Stimulated activated CD8-positive, alpha-beta memory T cell treated with anti-CD3 and anti-CD28 coated beads, Interleukin-2, amount 100 ng/mL, for 1 hour (primary cell): ENCODE measurements at places on chromosomes 12 and 14.

- DNase-seq, result no peak
These were observed 56.3 kb downstream of the SLC8B1 start for GRCh38 chr12:113278633-113279032.

DNA sequence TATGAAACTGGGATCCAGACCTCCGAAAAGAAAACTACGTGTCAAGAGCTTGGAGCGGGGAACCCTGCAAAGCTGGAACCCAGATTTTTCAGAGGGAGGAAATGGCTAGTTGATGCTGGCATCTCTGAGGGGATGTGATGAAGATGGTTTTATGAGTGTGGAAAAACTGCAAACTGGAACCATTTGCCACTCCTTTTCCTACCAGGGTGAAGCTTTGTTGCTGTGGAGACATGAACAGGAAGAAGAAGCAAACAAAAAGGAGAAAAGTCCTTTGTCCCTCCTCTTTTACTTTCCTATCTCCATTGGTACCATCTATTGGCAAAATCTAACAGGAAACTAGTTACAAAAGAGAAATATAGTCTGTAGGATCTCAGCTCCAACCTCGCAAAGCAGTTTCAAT is 39.2 kb downstream of the CDK17 start:
- no peak for DNase-seq

- DNase-seq, result no peak
These were observed 483.3 kb downstream of the ZFP36L1 start for GRCh38 chr14:68309616-68310015.

GRCh38 chr12:113416091-113416754 is 6.0 kb upstream of the SDSL start:
- DNase-seq, result no peak

- DNase-seq, result no peak
These were observed 134.4 kb upstream of the FOXN3 start for GRCh38 chr14:89551432-89551831.

DNA sequence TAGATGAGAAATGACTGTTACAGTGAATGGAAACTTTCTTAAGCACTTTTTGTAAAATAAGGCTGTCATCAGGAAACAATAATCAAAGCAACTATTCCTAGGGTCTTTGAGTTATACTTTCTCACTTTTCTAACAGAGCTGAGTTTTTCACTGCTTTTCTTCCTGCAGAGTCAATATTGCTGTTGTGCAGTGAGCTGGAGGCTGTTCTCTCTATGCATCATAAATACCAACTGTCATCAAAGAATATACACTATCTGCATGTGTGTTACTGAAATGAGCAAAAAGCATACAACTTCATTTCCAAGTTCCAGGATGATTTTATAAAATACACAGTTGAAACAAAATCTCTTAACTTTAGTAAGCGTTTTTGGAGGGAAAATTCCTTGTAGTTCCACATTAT is 110.4 kb upstream of the CPSF6 start:
- DNase-seq, result no peak

- no peak for DNase-seq
These were observed 39.3 kb downstream of the LRTM2 start for GRCh38 chr12:1859643-1860042.

DNA sequence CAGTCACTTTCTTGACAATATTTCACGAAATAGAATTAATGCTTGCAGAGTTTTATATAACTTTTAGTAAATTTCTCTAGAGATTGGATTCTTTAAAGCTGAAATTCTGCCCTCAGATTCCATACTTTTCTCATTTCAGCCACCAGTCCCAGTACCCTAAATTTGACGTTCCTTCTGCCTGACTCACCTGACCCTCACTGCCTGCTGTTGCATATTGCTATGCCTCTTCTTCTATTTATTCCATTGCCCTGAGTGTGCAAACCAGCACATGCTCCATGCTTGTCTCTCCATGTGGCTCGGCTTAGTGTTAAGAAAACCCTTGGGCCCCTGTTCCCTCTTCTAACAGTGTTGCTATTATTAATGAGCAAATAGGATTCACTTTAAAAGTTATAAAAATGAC is 533.3 kb downstream of the LRFN5 start:
- DNase-seq, result no peak

DNA sequence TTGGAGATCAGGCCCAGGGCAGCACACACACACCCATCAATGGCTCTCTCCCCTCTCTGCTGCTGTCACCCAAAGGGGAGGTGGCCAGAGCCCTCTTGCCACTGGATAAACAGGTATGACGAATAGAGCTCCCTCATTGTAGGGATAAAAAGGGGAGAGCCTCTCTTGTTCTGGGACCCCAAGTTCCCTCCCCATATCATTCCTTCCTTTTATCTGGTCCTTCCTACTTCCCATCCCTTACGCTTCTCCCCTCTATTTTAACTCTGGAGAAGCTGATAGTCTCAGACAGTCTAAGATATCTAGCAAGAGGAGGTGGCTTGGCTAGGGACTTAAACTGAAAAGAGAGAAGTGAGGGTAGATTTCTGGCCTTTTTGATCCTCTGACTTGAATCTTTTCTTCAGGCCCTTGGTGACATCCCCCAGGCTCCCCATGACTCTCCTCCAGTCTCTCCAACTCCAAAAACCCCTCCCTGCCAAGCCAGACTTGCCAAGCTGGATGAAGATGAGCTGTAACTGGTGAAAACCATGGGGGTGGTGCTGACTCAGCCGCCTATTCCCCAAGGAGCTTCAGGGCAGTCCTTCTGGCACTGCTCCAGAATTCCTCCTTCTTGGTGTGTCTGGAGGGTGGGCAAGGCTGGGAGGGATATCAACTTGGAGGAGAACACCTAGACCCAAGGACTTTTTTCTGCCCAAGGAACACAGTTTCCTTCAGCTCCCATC is 5.3 kb downstream of the ARHGEF25 start:
- no peak for DNase-seq
